ENCODE measurements at places on chromosomes 2 and 18.

DNA sequence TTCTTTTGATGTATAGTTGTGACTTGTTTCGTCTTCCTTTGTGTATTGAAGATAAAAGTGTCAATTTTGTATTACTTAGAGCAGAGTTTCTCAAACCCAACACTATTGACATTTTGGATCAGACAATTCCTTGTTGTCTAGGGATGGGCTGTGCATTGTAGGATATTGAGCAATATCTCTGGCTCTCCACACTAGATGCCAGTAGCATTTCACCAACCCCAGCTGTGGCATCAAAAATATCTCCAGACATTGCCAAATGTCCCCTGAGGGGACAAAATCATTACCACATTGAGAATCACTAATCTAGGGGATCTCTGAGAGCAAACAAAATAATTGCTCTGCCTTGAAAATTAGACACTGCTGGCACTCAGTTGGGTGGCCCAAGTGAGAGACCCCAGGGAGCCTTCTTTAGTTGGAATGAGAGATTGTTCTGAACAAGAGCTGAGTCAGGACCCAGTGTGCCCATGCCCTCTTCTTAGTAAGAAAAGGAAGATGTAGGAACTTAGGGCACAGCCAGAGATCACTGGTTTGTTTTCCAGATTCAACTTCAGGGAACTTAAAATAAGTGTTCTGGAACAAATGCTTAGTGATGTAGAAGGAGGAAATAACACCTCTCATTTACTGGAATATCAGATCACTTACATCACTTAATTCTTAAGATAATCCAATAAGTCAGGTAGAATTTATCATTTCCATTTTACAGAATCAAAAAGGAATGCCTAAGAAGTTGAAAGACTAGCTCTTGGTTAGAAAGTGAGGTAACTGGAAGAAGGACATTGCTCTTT, 466.6 kb upstream of the TNP1 start:
- H3K27ac ChIP-seq, result no peak overlapping the region
- no peaks in the 10 kb centered on the region for H3K4me1 ChIP-seq
- DNase-seq, result no peak
- no peaks in the 10 kb centered on the region for H3K27me3 ChIP-seq
- H3K4me3 ChIP-seq, result no peak overlapping the region
- no peaks in the 10 kb centered on the region for H3K36me3 ChIP-seq

GRCh38 chr18:42392416-42392815, 437.4 kb downstream of the PIK3C3 start:
- H3K36me3 ChIP-seq, result no peaks in the 10 kb centered on the region
- DNase-seq, result no peak
- no peak overlapping the region for H3K4me3 ChIP-seq
- H3K4me1 ChIP-seq, result no peaks in the 10 kb centered on the region
- no peaks in the 10 kb centered on the region for H3K27me3 ChIP-seq

DNA sequence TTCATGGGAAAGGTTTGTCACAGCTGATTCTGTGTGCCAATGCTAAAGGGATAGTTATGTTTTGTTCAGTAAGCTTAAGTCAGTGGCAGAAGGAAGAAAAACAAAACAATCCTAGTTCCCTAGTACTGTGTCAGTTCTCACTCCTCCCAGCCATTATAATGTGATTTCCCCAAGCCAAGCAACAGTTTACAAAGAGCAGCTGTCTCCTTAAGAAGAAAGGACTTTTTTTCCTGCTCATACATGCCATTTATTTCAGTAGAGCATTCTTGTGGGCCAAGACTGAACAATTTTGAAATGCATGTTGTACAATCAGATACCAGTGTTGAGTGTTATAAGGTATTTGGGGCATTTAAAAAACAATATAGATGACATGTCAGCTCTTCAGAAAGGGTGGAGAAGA, 52.1 kb downstream of the NEMP2 start:
- H3K4me1 ChIP-seq, result peaks cover 6% of the 10 kb centered on the region
- no peaks in the 10 kb centered on the region for H3K27me3 ChIP-seq
- no peaks in the 10 kb centered on the region for H3K36me3 ChIP-seq
- DNase-seq, result no peak
- no peak overlapping the region for H3K4me3 ChIP-seq

DNA sequence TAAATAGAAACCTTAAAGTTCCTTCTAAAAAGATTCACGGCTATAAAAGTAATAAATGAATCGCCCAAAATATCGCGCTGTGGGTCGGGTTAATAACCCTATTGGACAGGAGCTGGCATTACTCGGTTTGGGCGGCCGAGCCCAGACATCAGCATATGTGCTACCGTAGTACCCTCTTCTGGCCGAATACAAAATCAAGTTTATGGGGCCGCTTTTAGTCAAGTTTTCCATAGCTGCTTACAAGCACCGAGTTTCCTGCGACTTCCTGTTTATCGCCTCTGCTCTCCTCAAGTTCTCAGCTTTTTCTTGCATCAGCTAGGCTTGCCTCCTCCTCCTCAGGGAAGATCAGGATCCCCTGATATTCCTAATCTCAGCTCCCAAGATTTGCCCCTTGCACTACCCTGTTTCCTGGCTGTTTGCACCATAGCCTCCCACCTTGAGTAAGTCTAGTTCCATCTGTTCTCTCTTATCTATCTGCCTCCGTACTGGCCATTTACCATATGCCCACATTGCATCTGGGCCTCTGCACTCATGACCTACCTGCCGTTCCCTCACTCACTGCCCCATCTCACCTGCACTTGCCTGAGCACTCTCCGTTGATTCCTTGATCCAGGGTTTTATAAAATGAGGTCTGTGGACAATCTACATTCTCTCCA, 56.1 kb downstream of the SLC35F5 start:
- no peaks in the 10 kb centered on the region for H3K4me1 ChIP-seq
- no peak overlapping the region for H3K27ac ChIP-seq
- H3K36me3 ChIP-seq, result no peaks in the 10 kb centered on the region
- DNase-seq, result no peak
- H3K4me3 ChIP-seq, result no peak overlapping the region
- H3K27me3 ChIP-seq, result no peaks in the 10 kb centered on the region

All from tibial nerve (tissue), 4 donors.